ENCODE measurements at places on chromosomes 4 and X. TPM values are rescaled to one million over a fixed set of nuclear protein-coding genes. Genes with fewer than 3 reads are reported as not detected.

GRCh38 chr4:16119981-16120380 is 36.2 kb upstream of the PROM1 start:
- DNase-seq = no peak
- H3K27ac ChIP-seq = no peak overlapping the region
- no peaks in the 10 kb centered on the region for H3K36me3 ChIP-seq
- H3K4me3 ChIP-seq = no peak overlapping the region
- H3K27me3 ChIP-seq = 0 out of 2 replicates have a peak, but pooled peaks cover 11% of the 10 kb centered on the region
- no peaks in the 10 kb centered on the region for H3K4me1 ChIP-seq

DNA sequence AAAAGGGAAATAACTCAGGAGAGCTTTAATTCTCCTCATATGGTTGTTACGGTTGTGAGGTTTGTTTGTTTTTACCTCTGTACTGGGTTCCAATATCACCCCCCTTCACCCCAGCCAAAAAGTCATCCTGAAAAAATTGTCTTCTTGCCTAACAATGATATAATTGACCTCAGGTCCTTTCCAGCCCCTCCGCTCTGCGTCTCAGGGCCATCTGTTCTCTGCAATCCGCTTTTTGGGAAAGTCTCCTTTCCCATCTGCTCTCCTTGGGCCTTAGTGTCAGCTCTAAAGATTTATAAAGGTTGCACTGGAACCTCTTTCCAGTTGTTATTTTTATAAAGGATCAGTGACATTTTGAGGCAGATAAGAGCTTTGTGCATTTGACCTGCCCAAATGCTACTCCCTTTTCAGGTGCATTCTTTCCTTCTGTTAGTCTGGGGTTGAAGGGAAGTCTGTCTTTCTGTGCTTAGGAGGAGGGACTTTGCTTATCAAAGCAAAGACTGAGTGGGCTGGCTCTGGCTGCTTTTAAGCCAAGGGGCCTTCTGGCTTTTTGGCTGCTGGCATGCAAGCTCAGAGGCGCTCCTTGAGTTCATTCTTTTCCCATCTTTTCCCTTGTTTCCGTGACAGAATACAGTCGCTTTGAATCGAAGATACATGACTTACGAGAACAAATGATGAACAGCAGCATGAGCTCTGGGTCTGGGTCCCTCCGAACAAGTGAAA is 34.1 kb downstream of the DLG3 start:
- H3K27me3 ChIP-seq = no peaks in the 10 kb centered on the region
- H3K27ac ChIP-seq = no peak overlapping the region
- no peak overlapping the region for H3K4me3 ChIP-seq
- H3K36me3 ChIP-seq = no peaks in the 10 kb centered on the region

The PABPC4L gene
- total RNA-seq = not detected

The CXXC4 gene
- total RNA-seq = 0.54 TPM

The GUCY1B1 gene
- total RNA-seq = not detected
